NCI-H510A (cell line): ENCODE measurements at places on chromosomes 1 and 21.

DNA sequence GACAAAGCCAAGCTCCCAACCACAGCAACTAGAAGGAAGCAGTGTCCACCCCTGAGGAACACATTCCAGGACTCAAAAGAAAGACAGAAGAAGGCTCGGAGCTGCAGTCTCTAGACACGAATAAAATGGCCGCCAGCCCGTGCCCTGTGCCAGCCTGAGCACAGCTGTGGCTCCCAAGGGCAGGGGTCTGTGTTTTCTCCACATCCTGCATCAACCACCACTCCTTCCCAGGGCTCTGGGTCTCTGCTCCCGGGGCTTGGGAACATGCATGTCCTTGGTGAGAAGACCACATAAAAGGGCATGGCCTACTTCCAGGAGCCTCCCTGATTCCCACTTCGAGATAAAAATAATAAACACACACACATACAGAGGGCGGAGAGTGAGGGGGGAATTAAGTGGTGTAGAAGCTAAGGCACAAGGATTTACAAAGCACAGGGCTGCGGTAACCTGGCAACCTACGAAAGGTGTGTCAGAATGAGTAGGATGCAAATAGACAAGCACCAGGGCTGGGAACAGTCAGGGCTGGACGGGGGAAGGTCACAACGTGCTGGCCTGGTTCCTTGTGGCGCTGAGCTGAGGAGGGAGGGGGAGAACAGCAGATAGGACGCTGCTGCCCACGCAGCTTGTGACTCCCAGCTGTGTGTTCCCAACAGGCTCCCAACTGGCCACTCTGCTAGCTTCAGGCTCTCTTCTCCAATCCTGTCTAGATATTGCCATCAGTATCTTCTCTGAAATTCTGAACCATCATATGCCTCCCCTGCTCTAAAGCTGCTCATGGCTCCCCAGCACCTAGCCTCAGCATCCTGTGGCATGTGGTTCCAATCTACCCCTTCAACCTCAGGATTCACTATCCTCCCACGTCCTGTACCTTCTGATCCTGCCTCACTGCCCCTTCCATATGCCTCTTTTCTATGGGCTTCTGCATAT, 72.5 kb downstream of the CD34 start:
- no peak for DNase-seq

GRCh38 chr1:82086739-82087138, 286.0 kb downstream of the ADGRL2 start:
- DNase-seq = no peak

DNA sequence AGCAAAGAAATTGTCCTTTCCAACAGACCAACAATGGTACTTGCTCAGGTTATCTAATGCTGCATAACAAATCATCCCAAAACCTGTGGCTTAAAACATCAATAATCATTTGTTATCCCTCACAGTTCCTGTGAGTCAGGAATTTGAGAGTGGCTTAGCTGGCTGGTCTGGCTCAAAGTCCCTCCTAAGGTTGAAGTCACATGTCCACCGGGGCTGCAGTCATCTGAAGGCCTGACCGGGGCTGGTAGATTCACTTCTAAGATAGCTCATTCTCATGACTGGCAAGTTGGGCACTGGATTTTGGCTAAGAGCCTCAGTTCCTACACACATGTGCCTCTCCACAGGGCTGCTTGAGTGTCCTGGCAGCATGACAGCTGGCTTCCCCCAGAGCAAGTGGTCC, 16.9 kb downstream of the ERI3 start:
- DNase-seq = no peak

DNA sequence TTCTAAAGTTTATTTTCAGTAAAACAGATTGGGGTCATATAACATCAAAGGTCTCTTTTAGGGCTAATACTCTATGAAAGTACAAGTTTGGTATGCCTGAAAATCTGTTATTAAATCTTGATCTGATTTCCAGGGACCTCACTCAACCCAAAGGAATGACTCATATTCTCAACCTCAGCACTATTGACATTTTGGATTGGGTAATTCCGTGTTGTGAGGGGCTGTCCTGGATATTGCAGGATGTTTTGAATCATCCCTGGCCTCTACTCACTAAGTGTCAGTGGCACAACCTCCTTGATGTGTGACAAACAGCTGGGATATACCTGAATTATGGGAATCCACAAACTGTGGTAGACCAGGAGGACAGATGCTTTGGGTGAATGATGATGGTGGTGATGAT, 51.5 kb upstream of the CYP2J2 start:
- DNase-seq = no peak

DNA sequence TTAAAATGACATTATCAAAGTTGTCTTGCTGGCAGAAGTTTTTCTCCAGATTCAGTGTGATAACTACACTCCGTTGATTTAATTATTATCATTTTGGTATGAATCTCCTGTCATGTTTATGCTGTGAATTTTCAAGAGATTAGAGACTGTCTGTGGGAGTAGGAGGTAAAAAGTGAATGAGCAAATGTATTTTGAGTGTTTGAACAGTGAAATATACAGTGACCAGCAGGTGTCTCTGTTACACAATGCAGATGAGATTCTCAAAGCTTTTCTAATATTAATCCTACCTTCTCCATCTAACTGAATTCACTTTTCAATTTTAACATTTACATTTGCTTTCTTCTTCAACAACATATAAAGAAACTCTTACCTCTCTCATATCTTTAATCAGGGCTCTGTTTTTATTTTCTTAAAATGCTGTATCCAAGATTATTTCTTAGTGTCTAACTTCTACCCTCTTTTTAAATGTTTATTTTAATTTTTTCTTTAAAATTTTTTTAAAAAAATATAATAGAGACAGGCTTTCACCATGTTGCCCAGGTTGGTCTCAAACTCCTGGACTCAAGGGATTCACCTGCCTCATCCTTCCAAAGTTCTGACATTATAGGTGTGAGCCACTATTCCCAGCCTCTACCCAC, 20.9 kb upstream of the HSPA13 start:
- no peak for DNase-seq

GRCh38 chr1:113118266-113118665, 45.3 kb downstream of the LRIG2 start:
- no peak for DNase-seq

- peak; percentile 82 for DNase-seq
These were observed 338 bp upstream of the TOR1AIP1 start for GRCh38 chr1:179881642-179882252.

DNA sequence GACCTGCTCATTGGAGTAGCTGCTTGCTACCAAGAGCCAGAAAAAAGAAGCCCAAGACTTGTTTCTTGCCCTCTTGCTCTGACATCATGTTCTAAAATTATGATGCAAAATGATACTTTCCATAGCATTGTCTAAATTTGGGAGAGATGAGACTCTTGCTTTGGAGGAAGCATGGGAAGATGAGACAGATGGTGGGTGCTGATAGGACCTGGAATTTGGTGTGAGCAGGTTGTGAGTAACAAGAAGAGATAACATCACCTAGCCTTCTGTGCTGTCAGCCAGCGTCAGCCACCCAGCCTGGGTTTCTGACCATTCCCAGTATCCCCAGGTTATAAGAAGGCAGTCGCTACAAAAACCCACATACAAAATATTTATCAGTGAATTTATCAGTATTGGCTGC, 67.1 kb upstream of the GCLM start:
- DNase-seq = no peak

- DNase-seq = peak; percentile 71
These were observed 950 bp upstream of the INKA2 start for GRCh38 chr1:111739925-111740765.

- DNase-seq = no peak
These were observed 23.1 kb downstream of the GPR137B start for GRCh38 chr1:236165238-236165981.

DNA sequence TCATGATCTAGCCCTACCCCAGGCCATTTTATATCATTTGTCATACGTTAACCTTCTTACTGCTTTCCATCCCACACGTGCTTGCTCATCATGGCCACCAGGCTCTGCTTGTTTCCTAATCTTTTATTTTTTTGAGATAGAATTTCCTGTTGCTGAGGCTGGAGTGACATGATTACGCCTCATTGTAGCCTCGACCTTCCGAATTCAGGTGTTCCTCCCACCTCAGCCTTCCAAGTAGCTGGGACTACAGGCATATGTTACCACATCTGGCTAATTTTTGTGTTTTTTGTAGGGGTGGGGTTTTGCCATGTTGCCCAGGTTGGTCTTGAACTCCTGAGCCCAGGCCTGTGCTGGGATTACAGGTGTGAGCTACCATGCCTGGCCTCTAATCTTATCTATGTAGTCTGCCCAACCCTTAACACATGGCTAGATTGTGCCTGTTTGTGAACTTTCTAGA, 3.3 kb downstream of the UAP1 start:
- no peak for DNase-seq

DNA sequence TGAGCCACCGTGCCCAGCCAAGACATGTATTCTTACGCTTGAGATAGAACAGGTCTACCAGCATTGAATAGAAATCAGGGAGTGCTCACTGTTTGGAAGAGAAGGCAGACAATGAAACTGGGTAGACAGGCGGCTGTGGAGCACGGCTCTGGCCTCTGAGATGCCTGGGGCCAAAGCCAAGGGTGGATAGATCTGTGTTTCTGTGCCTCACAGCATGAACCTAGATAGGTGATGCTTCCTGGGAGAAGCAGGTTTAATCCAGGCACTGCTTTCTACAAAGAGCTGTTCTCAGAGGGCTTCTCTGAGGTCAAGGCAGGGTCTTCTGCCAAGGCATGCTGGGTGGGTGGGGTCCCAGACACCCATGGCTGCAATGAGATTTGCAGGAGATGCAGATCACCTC, 24.6 kb upstream of the PRSS38 start:
- no peak for DNase-seq

DNA sequence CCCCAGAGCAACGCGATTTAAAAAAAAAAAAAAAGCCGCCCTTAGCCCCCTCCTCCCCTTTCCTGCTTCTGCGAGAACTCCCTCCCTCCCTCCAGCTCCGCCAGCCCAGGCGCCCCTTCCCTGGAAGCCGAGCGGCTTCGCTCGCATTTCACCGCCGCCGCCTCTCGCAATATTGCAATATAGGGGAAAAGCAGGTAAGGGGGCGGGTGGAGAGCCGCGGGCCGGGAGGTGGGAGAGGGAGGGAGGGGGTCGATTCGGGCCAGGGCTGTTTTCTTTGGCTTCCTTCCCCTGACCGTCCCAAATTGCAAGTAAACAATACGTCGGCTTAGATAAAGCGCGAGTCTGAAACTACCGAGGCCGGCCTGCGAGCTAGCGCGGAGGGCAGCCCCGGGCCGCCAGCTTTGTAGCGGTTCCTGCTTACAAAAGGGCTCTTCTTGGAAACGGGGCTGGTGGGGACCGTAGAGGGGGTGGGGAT, 408 bp downstream of the LMO4 start:
- peak; percentile 68 for DNase-seq

DNA sequence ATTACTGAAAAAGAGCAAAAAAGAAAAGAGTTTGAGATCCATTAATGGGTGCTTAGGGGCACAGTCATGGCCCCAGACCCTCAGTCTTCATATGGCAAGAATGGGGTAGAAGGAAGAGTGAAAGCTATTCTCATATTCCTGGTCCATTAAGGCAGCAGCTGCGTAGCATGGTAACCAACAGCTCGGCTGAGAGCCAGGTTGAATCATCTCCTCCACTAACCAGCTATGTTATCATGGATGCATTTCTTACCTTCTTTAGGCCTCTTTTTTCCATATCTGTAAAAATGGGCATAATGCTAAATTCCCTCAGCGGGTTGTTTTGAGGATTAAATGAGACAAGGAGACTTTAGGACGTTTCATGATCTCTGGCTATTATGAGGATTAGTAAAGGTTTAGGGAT, 15.0 kb upstream of the SARS1 start:
- no peak for DNase-seq

DNA sequence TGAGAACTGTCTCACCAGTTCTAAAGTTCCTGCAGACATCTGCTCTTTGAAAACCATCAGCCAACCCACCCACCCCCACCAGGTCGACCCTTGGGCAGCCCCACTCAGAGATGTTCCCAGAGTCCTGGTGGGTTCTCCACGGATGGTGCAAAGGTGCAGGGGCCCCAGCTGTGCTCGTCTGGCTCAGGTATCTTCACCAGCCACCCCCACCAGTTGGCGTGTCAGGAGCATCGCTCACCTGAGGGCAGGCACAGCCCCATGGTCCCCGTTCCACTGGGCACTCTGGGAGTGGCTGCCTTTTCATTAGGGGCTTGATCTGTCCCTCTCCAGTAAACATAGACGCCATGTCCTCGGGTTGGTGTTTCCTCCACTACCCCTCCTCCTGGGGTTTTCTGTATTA, 70.5 kb downstream of the UMODL1 start:
- DNase-seq = no peak

DNA sequence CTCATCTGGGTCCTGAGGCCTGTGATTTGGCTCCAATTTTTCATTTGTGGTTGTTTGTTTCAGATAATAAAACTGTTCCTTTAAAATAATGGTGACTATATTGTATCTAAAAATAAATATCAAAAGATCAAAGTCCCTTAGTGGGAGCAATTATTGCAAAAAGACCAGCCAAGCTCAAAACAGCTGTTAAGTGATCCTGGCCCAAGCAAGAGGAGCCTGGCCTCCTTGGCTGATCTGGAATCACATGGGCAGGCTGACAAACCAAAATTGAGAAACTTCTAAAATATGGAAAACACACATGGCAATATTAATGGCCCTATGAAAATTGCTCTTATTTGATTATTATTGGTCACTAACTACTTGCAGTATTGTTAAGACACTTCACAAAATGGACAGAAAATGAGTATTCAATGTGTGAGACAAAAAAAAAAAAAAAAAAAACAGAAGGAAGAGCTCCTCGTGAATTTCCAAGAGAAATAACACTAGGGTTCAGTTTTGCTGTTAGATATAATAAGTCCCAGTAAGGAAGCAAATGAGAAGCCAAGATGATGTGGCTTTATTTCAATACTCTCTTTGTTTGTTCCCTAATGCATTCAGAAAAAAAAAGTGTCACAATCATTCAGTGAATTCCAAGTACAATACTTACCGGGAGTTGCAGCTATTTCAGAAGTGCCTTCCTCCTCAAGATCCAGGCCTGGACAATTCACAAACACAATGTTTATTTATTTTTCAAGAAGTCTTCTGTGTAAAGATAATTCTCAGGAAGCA, 105.1 kb downstream of the SEC16B start:
- no peak for DNase-seq

- DNase-seq = no peak
These were observed 25.1 kb upstream of the IFNGR2 start for GRCh38 chr21:33378081-33378480.

- DNase-seq = no peak
These were observed 72.2 kb downstream of the GNG12 start for GRCh38 chr1:67761091-67761490.

DNA sequence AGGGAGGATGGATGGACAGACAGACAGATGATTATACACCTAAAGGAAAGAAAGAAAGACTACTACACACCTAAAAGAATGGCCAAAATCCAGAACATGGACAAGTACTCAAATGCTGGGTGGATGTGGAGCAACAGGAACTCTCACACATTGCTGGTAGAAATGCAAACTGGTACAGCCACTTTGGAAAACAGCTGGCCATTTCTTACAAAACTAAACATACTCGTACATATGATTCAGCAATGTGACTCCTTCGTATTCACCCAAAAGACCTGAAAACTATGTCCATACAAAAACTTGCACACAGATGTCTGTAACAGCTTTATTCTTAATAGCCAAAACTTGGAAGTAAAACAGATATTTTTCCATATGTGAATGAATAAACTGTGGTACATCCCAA, 51.3 kb downstream of the PRPF38A start:
- DNase-seq = no peak
